ENCODE measurements at places on chromosomes 5 and 9.

- DNase-seq, result no peak
Measured at GRCh38 chr5:153753645-153754432, 263.4 kb downstream of the GRIA1 start.

GRCh38 chr5:86354664-86355063 is 263.1 kb upstream of the COX7C start:
- DNase-seq, result no peak

DNA sequence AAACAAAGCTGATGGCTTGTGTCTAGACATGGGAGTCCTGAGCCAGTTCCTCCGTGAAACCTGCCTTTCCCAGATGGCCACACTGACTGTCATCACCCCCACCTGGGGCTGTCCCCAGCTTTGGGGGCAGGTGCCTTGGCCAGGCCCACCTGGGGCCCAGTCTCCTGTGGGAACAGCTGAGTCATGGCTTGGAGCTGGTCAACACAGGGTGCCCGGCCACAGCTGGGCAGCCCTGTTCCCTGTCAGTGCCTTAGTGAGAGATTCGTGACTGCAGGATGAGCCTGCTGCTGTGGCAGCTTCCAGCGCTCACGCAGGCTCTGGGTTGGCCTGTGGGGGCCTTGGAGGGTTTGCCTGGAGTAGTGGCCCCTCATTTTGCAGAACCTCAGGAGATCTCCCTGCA is 56.5 kb downstream of the COL5A1 start:
- DNase-seq, result no peak

DNA sequence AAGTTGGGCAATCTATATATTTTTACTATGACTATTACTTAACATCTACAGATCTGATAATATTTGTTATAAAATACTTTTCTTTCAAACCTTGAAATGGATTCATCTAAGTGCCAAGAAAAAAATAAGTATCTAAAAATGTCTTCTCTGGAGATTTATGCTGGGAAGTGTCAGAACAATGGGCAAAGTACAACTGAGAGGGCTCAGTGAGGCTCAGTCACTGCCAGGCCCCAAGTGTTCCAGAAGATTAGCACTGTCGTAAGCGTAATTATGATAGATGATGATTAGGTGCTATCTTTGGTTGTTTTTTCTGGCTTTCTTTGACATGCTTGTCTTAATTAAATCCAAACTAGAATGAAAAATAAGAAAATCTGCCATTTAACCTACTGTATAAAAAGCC is 72.2 kb upstream of the ADAMTS19 start:
- DNase-seq, result no peak

Measured in NCI-H1048 (cell line).